Activated CD8-positive, alpha-beta T cell treated with anti-CD3 and anti-CD28 coated beads, Interleukin-2, amount 10 ng/mL, durations not matched to agents 7 days and 5 days (primary cell): ENCODE measurements at places on chromosomes 7 and 10. TPM values are rescaled to one million over a fixed set of nuclear protein-coding genes. Genes with fewer than 3 reads are reported as not detected.

DNA sequence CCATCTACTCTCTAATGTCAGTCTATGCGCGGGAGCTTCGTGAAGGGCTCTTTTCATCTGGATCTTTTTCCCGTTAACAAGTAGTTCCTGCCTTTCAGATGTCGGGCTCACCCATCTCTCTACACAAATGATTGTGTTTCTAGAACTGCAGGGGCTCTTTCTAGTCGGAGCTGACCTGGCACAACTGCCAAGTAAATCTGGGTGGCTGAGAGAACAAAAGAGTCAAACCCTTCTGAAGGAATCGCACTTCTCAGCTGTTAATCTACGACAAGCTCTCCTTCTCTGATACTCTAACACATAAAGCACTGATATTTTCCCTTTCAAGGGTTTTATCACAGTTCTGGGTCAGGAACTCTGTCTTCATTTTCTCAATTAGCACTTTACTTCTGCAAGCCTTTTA is 144.7 kb downstream of the NRP1 start:
- H3K4me1 ChIP-seq: no peaks in the 10 kb centered on the region
- H3K27ac ChIP-seq: no peak overlapping the region
- H3K4me3 ChIP-seq: no peak overlapping the region
- no peaks in the 10 kb centered on the region for H3K36me3 ChIP-seq
- H3K27me3 ChIP-seq: peaks cover 17% of the 10 kb centered on the region

DNA sequence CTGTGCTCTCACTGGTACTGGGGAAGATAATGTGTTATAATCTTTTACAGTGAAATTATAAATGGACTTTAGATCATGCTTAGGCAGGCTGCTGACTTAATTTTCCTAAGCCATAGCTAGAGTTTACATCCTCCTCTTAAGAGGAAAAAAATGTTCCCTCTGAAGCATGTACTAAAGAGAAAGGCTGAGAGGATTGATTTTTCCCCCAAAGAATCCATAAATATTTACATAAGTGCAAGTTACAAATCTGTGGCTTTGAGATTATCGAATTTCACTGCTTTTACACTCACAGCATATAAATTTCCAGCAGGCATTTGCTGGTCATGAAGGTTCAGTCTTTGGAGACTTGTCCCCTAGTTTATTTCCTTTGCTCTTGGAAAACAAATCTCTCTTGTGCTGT is 43.7 kb downstream of the CREB5 start:
- no peak overlapping the region for H3K27ac ChIP-seq
- no peaks in the 10 kb centered on the region for H3K4me1 ChIP-seq
- H3K4me3 ChIP-seq: no peak overlapping the region
- H3K36me3 ChIP-seq: no peaks in the 10 kb centered on the region
- no peak for DNase-seq

ZNF746 gene
- total RNA-seq: 19.7 TPM

- H3K27me3 ChIP-seq: peaks cover 29% of the 10 kb centered on the region
- no peak for DNase-seq
- H3K4me3 ChIP-seq: no peak overlapping the region
- H3K4me1 ChIP-seq: no peaks in the 10 kb centered on the region
- no peak overlapping the region for H3K27ac ChIP-seq
Observed at GRCh38 chr7:1254281-1255079, 21.8 kb downstream of the UNCX start.

CNPY1 gene
- not detected for total RNA-seq
